ENCODE measurements at places on chromosomes 1 and 21.

- no peak for DNase-seq
These were observed 35.2 kb upstream of the EXOSC10 start for GRCh38 chr1:11134898-11135266.

DNA sequence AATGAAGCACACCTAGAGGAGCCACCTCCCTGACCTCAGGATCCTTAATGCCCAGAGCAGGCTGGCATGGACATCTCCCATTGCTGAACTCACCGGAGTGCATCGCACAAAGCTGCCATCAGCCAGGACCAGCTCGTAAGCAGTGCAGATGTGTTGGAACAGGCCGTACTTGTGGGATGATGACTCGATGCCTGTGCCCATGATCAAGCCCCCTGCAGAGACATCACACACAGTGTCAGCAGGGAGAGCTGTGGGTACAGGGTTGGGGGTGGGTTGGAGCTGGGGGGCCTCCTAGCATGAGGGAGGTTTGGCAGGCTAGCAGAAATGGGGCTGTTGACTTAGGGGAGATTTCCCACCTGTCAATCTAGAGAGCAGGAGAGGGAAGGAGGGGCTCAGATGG lies 12.0 kb downstream of the DHCR24 start:
- no peak for DNase-seq

GRCh38 chr1:30904191-30904961 lies 4.2 kb downstream of the SDC3 start:
- no peak for DNase-seq

GRCh38 chr1:235093013-235093695 lies 35.5 kb downstream of the TOMM20 start:
- DNase-seq, result no peak

- DNase-seq, result peak; percentile 20
These were observed 347.2 kb downstream of the DISC1 start for GRCh38 chr1:231973830-231974229.

DNA sequence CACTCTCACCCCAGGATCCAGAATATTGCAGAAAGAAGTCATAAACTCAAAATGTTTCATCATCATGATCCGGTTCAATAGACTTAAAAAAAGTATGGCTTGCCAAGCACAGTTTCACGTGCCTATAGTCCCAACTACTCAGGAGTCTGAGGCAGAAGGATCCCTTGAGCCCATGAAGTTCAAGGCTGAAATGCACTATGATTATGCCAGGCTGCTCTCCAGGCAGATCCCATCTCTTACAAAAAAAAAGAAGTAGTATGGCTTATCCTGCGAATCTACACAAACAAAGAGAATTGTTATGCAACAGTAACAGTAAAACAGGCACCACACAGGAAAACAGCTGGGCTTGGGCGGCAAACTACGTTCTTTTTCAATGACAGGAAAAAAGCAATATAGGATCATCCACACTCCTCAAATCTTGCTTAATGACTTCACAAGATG lies 76.2 kb downstream of the EIF4G3 start:
- no peak for DNase-seq

DNA sequence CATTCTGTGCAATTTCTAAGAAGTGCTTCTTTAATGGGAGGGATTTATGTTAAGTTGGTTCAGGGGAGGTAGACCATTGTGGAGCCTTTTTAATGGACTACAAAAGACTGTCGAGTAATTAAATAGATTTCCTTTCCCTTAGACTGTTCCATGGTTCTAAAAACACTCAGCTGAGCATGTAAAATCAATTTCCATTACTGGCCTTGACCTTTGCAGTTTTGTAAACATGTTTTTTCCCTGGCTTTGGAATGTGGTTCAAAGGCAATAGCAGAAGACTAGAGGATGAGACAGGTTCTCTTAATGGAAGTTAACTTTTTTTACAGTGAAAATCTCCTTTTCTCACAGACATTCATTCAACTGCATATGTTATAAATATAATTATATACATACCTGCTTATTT lies 37.6 kb upstream of the BTG3 start:
- no peak for DNase-seq

All from stimulated activated naive CD8-positive, alpha-beta T cell treated with anti-CD3 and anti-CD28 coated beads, Interleukin-15, Interleukin-2, amounts not matched to agents 100 U/mL and 50 U/mL, for 24 hours (primary cell).